Left kidney (tissue), 8 donors: ENCODE measurements at places on chromosomes 5 and 9. TPM values are rescaled to one million over a fixed set of nuclear protein-coding genes. Genes with fewer than 3 reads are reported as not detected.

Gene SCAMP1
- 57.2 TPM for polyA plus RNA-seq

GRCh38 chr9:6686396-6686795, 40.9 kb upstream of the GLDC start:
- DNase-seq, result no peak

DNA sequence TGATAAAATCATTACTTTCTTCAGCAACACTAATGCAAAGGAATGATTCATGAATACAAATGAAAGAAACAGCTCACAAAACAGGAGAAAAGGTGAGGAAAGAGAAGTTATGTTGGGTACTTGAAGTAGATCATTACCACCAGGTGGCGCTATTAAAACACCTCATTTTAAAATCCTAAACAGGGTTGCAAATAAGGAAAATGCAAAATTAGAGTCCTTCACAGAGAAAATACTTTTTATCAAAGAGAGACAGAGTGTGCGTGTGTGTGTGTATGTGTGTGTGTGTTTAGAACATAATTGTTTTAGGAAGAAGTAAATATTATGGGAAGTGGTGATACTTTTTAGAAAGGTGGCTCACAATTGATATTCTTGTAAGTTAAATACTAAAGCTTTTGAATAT, 49.5 kb upstream of the CD180 start:
- DNase-seq, result peak; percentile 77

DNA sequence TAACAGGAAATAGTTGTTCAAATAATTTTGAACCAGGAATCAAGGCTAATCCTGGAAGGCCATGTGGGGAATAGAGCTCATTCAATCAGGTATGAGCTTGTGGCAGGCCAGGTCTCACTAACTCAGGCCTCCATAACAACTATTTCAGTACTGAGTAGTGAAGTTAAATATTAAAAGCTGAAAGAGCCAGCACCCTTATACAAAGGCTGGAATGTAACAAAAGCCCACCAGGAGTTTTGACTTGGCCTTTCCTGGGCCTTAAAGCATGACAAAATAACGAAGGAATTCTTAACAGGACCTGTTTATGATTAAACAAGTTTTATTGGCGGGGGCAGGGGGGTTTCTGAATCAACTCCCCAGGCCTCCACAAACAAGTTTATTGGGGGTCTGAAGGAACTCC, 1146.7 kb downstream of the CDH9 start:
- DNase-seq, result no peak

Gene MRPL36
- polyA plus RNA-seq, result 33.2 TPM

Gene WDR38
- 0.22 TPM for polyA plus RNA-seq

GRCh38 chr5:142432369-142432863, 107.6 kb upstream of the SPRY4 start:
- no peak for DNase-seq

Gene ERP44
- polyA plus RNA-seq, result 39.6 TPM

Gene GFI1B
- 0.52 TPM for polyA plus RNA-seq

Gene AGXT2
- polyA plus RNA-seq, result 45.6 TPM

GRCh38 chr9:98401140-98402018, 145.9 kb upstream of the TBC1D2 start:
- no peak for DNase-seq

DNA sequence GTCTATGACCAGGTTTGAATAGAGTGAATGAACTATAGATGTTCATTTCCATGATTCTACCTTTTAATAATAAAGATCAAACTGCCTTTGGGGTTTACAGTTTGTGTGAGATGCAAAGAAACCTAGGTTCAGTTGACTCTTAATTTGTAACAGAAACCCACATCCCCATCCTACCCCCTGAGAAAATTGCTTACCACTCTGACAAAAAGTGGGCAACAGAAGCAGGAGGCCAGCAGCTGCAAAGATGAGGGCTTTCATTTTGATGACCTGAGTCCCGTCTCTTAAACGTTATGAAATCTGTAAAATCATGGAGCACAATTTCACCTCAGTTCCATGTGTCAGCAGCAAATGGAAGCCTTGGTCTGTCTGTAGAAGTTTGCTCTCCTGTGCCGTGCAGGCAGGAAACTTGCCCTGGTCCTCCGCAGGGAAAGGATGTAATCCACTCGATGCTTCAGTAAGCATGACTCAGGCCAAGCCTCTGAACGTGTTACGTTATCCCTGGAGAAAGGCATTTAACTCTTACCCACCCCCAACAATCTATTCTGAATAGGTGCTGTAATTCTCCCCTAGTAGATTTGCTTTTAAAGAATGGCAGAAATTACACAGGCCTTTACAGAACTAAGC, at the start of gene F2RL2:
Gene F2RL2 (minus strand): TSS at position 431 of the 624 bp plus-strand sequence. CDS start 173 bp downstream, at position 258.
- no peak for DNase-seq

Gene PCDHGB3
- polyA plus RNA-seq, result 2.8 TPM

Gene CNTNAP3B
- 17.5 TPM for polyA plus RNA-seq

DNA sequence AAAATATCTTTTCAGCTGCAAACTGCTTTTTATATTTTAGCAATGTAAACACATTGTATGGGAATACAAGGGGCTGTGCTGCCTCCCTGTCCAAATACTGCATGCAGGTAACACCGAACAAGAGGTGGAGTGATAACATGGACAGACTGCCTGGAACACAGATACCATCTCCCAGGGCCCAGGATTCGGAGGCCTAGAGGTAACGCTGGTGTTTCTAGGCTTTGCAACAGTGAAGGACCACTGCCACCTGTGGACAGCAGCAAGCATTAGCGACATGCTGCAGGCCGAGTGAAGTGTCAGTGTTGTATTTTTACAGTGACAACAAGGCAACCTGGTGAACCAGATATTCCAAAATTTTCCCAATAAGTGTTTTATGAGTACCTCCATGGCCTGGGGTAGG, 379.1 kb downstream of the DMRT2 start:
- DNase-seq, result peak; percentile 45

DNA sequence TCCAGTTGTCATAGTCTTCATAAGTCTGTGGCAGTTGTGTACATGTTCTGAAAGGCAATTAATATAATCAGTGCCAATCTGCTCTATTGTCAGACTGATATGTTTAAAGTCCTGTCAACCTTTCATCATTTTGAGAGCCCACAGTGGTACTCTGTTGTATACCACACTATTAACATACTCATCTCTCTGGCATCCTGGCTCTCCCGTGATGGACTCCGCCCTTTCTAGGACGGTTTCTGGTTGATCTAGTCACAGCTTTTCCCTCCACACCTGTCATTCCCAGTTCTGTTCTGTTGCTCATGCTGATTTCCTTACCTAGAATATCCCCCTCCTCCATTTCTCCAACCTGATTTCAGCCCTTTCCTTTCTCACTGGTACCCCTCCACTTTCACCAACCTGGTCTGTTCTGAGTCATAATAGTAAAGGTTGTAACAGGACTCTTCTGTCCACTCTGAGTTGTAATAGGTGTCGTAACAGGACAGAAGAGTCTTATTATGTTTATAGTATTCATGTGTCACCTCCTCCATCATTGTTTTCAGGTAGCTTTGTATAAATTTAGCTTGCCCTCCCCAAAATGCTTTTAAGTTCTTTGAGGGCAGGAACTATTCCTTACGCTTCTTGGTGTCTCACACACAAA, 4.1 kb downstream of the PTCD2 start:
- no peak for DNase-seq

Gene KIF2A
- 69.6 TPM for polyA plus RNA-seq

Gene NIM1K
- 0.43 TPM for polyA plus RNA-seq

- no peak for DNase-seq
Measured at GRCh38 chr5:176818391-176819098, 8.2 kb downstream of the UNC5A start.

DNA sequence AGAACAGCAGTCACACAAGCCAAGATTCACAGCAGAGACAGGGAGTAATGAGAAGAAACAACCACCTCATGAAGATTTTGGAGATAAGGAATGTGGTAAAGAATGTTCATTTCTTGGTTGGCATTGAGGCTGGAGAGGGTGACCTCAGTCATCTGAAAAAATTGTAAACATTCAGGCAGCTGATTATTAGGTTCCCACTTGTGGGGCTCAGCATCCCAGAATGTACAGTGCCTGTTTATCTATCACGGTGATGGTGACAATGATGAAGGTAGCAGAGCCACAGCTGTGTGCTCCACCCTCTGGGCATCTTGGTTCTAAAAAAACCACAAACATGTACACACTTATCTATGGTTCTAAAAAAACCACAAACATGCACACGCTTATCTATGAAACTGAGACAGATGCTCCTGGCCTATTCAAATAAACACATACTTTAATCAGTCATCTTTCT, 143.9 kb upstream of the MOCS2 start:
- no peak for DNase-seq

Gene DMGDH
- polyA plus RNA-seq, result 23.9 TPM

Gene EDIL3
- 56.9 TPM for polyA plus RNA-seq

- DNase-seq, result no peak
Measured at GRCh38 chr5:130158036-130158435, 253.8 kb downstream of the CHSY3 start.

Gene FAM53C
- 35.2 TPM for polyA plus RNA-seq

DNA sequence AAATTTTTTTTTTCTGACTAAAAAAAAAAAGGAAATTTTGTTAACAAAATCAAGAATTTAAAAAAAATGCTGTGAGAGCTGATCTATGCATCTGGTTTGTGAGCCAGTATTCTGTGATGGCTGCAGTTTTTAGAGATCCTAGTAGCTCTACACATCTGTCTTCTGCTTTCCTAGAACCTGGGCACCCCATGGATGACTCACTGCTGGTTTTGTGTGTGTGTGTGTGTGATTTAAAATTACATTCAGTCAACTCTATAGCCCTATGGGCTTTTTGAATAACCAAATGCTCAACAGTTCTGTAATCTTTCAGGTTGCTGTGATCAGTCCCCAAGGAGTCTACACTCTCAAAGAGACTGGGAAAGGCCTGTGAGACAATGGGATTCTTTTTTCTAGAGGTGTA, 2.5 kb upstream of the PSMD5 start:
- DNase-seq, result no peak
